Foreskin fibroblast (primary cell): ENCODE measurements at places on chromosomes 1 and 21.
A peak's percentile ranks its signal among the peaks of the same experiment; 100 is the strongest.

- no peak for DNase-seq
Observed at GRCh38 chr1:235409042-235409820, 42.0 kb downstream of the TBCE start.

GRCh38 chr1:30707412-30708360 lies 15.7 kb downstream of the MATN1 start:
- DNase-seq: peak; percentile 49

DNA sequence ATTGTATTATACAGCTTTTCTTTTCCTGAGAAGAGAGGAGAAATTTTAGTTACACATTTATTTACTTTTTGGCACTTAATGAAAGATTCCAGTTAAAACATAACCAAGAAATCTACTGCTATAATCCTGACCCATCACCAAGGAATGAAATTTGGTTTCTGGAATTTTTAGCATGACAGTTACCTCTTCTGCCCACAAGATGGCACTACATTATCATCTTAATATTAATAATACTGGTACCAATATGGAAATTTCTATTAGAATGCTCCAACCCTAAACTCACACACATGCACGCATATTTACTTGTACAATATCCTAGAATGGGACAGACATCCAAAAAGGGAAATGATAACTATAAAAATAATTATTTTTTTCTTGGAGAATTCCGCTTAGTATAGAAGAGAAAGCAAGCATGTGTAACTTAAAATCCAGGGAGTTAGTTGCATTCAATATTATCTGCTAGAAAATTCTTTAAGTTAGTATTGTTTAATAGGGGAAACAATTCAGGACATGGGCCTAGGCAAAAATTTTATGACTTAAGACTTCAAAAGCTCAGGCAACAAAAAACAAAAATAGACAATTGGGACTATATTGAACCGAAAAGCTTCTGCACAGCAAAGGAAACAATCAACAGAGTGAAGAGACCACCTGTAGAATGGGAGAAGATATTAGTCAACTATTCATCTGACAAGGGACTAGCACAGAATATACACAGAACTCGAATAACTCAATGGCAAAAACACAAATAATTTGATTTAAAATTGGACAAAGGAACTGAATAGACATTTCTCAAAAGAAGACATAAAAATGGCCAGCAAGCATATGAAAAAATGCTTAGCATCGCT lies 37.4 kb downstream of the MAP3K21 start:
- DNase-seq: peak; percentile 52

DNA sequence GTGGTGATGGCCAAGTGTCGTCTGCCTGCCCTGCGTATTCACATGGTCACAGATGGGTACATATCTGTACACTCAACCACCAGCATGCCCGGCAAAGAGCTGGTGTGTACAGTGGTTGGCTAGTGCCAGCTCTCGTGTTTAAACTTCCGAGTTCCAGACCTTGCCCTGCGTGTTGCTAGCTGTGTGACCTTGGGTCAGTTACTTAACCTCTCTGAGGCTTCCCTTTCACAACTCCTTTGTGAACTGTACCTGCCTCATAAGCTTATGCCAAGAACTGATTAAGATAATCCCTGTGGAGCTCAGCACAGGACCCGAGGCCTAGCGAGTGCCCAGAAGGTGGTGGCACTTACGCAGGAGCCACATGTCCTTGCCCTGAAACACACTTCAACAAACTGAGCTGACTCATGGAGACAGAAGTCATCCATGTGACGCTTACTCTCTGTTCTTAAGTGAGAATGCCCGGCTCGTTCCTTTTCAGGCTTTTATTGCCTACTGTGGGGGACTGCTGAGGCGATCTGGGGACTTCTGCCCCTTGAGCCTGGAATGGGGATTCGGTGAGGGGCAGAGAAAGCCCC lies 55.4 kb downstream of the ALPL start:
- DNase-seq: no peak

GRCh38 chr21:42159560-42160110 lies 59.3 kb upstream of the ABCG1 start:
- DNase-seq: no peak
